ENCODE measurements at places on chromosomes 6 and 20.

- no peak for DNase-seq
Measured at GRCh38 chr6:150767161-150767560, 98.3 kb upstream of the MTHFD1L start.

GRCh38 chr6:15475261-15475660 is 187.6 kb downstream of the DTNBP1 start:
- no peak for DNase-seq

DNA sequence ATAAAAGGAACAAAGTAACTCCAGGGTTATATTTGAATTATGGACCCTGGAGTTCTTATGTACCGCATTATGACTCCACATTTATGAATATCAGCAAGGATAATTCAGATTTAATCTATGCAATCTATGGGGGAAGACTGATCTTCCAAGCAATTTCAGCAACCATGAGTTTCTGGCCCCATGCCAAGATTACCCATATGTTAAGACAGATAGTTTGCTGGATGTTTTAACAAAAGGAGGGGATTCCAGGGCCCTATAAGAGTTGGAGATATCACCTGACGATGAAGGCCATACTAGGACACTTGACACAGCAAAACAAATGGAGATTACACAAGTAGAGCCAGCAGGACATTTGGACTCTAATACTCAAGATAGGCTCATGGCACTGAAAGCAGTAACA is 45.9 kb upstream of the PLN start:
- no peak for DNase-seq

- DNase-seq = no peak
Measured at GRCh38 chr20:35145141-35145564, 2.0 kb downstream of the EDEM2 start.

GRCh38 chr6:29071831-29072723 is 15.0 kb downstream of the OR2B3 start:
- no peak for DNase-seq

DNA sequence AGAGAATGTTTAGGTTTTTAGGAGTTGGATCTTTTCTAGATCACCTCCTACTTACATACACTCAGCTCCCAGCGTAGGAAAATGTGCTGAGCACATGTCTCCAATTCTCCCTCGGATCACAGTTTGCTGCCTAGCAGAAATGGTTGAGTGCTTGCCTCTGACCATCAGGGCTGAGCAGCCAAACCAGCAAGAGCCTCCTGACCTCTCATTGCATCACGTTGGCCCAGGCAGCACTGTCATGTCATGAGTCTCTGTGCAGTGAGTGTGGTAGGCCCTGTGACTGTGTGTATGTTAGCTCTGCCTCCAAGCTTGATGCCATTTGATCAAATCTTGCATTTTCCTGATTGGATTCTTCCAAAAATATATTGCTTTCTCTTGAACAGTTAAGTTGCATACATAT is 112.0 kb downstream of the LRRC1 start:
- no peak for DNase-seq

- DNase-seq = no peak
Measured at GRCh38 chr6:166253281-166253681, 54.9 kb downstream of the PRR18 start.

- no peak for DNase-seq
Measured at GRCh38 chr6:144364782-144365181, 79.6 kb downstream of the UTRN start.

DNA sequence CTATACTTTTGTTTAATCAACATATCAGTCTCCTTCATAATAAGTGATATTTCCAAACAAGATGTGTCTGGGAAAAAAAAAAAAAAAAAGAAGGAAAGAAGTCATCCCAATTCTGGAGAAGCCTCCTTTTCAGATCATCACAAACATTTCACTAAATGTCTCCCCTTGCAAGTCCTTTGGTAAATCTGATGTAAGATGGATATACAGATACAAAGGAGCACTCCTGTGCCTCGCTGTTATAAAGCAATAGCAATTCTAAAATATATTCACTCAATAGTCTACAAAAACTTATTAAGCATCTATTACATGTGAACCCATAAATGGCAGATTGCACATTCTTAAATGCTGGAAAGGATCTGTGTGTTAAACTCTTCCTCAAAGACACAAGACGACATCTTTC is 17.4 kb downstream of the STAU1 start:
- no peak for DNase-seq

DNA sequence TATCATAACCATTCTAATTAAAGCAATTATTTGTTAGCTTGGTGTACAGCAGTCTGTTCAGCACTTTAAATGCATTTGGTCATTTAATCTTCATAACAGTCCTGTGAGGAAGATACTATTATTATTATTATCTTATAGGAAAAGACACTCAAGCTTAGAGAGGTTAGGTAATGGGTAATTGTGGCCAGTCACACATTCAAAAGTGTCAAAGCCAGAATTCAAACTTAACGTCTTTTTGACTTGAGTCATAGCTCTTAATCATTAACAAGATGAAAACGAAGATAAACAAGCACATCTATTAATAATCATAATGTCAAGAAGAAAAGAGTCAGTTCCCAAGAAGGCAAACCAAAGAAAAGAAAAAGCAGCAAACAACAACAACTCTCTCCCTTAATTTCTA is 251.0 kb downstream of the SYNE1 start:
- no peak for DNase-seq

DNA sequence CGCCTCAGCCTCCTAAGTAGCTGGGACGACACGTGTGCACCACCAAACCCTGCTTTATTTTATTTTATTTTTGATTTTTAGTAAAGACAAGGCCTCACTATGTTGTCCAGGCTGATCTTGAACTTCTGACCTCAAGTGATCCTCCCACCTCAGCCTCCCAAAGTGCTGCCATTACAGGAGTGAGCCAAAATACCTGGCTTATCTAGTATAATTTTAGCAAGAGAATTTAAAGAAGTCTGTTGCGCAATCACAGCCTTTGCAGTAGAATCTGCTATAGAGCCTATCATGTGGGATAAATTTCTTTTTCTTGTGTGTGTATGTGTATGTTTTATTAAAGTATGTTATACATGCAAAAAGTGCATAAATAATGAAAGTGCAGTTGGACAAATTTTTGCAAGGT is 92.1 kb upstream of the ANKEF1 start:
- no peak for DNase-seq

DNA sequence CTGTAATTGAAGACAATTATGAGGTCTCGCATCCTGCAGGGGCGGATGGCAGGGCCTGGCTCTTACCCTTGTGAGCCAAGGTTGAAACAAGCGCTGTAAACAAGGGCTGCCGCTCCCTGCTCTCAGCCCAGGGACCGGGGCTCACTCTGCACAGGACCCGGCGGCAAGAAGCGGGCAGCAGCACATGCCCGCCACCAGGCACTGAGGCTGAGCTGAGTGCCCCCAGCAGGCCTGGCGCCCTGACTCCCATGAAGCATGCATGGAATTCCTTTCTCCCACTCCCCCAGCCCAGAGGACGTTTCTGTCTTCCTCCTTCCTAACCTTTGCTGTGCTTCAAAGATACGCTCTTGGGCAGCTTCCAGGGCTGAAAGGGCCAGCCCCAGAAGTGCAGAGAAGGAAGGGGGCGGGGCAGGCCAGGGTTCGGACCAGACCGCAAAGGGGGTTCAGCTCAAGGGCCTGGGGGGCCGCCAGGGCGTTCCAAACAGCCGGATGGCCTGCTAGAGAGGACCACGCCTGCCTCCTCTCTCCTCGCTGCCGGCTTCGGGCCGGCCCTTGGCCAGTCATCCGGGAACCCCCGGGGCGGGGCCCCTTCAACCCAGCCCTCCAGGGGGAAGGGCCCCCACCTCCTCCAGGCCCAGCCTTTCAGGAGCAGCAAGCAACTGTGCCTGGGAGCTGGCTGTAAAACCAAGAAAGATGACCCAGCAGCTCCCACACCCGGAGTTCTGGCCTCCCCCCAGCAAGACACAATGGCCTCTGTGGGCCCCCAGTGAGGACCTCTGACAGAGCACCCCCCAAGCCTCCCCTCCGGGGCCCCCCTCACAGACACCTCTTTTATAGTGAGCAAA is 109.9 kb downstream of the NOL4L start:
- DNase-seq = no peak

DNA sequence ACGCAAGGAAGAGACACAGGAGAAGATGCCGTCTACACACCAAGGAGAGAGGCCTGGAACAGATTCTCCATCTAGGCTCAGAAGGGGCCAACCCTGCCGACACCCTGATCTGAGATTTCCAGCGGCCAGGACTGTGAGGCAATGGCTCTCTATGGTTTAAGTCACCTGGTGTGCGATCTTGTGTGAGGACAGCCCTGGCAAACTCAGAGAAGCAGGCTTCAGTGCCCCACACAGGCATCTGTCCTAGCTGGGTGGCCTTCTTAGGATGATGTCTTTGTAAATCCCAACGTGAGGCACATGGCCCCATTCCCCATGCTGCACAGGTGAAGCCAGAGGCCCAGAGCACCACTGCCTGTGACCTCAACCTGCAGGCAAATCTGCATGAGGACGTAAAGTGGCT is 87.6 kb upstream of the FRMD1 start:
- no peak for DNase-seq

DNA sequence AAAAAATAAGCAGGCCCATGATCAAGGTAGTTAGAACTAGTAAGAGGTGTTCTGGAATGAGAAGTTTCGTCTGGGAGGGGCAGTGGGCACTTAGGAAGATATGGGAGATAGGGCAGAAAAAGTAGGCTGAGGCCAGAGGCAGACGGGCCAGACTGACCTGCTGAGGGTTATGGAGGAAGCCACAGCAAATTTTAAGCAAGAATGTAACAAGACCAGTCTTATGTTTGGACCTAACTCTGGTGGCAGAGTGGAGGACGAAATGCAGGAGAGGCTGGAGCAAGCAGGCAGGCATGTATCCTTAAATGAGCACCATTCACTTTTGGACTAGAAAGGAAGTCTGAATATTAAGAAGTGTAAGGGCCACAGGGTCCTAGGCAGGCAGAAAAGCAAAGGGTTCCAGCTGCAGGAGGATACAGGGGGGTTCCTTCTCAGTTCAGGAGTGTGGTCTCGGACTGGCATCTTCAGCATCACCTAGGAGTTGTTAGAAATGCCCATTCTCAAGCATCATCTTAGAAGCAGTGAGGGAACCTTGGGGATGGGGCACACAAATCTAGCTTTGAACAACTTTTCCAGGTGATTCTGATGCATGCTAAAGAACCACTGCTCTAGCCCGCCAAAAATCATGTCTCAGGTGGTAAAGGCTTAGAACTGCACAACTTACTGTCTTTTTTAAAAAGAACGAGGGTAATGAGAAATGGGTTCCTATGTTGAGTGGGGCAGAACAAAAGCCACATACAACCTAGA is 1.7 kb upstream of the DSTN start:
- DNase-seq = no peak

DNA sequence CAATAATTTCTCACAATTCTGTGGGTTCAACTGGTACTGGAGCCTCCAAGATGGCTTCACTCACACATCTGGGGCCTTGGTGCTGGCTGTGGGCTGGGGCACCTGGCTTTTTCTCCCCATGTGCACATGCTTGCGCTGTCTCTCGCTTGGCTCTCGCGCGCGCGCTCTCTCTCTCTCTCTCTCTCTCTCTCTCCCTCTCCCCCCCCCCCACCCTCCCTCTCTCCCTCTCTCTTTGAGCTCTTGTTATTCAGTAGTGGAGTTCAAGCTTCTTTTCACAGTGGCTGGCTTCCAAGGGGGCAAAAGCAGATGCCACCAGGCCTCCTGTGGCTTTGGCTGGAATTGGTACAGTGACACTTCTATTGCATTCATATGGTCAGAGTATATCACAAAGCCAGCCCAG is 10.8 kb upstream of the TBCC start:
- no peak for DNase-seq

DNA sequence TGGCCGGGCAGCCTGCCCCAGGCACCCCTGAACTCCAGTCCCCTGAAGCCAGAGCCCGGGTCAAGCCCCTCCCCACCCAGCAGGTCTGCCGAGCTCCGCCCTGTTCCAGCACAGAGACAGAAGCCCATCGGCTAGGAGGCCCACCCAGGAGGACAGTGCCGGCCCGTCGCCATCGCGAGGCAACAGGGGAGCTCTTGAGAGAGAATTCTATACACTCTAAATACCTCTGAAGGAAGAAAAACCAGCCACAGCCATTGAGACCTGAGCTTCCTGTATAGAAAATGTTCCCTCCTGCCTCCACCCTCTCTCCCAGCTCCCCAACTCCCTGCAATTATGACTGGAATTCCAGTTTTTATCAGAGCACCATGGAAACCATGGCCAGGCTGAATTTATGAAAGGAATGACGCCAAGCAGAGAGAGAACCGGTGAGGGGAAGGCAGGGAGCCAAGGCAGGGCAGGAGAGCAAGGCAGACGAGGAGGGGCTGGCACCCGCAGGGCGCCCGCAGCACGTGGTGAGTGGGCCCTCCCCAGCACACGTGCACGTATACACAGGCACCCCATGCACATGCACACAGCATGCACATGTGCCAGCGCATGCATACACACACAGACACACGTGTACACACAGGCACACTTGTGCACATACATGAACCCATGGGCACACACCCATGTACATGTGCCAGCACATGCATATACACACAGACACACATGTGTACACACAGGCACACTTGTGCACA is 27.6 kb upstream of the MRGBP start:
- no peak for DNase-seq

DNA sequence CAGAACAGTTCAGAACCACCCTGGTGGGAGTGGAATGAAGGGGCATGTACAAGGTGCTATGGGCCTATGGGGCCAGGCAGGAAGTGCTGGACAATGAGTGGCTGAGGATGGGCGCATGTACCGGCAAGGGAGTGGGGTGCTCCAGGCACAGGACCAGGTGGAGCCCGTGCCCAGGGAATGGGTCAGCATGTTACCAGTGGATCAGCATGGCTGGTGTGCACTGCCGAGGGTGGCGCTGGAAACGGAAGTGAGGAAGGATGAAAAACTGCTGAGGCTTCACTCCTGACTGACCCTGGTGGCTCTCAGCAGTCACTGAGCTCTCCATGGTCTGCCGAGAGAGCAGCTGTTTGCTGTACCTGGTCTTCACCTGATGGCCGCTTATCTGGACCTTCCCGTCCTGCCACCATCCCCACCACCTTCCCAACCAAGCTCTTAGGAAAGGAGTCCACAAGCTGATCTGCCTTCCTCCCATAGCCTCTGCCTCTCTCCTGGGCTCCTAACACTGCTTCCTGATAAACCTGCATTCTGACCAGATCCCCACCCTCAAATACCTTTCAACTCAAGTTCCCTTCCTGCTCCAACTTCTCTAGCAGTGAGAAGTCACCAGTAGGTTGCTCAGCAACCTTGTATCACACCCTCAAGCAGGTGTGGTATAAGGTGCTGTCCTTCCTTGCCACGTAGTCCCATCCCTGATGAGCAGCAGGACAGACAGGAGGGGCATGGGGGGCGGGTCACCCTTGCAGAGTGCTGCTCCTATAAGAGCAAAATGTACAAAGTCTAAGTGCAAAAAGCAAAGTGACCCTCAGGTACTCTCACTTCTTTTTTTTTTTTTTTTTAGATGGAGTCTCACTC is 7.1 kb downstream of the UQCC2 start:
- no peak for DNase-seq

- no peak for DNase-seq
Measured at GRCh38 chr6:110514818-110515217, 38.4 kb upstream of the SLC22A16 start.

- DNase-seq = no peak
Measured at GRCh38 chr6:134686071-134686470, 263.8 kb downstream of the ALDH8A1 start.

GRCh38 chr20:44610313-44610962 is 28.1 kb downstream of the PKIG start:
- DNase-seq = no peak

GRCh38 chr20:47389867-47390347 is 33.4 kb upstream of the ZMYND8 start:
- DNase-seq = no peak

- DNase-seq = no peak
Measured at GRCh38 chr20:44643596-44644229, 7.8 kb downstream of the ADA start.
